ENCODE measurements at places on chromosomes 1 and 21. TPM values are rescaled to one million over a fixed set of nuclear protein-coding genes. Genes with fewer than 3 reads are reported as not detected.

DNA sequence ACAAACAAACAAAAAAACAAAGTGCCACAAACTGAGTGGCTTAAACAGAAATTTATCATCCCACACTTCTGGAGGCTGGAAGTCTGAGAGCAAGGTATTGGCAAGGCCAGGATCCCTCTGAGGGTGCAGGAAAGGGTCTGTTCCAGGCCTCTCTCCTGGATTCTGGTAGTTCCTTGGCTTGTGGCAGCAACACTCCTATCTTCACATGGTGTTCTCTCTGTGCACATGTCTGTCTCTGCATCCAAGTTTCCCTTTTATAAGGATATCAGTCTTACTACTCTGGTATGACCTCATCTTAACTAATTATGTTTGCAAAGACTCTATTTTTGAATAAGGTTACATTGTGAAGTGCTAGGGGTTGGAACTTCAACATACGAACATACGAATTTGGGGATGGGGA lies 5.3 kb upstream of the VASH2 start:
- no peak for DNase-seq

Gene KAZN
- 4.3 TPM for polyA plus RNA-seq

DNA sequence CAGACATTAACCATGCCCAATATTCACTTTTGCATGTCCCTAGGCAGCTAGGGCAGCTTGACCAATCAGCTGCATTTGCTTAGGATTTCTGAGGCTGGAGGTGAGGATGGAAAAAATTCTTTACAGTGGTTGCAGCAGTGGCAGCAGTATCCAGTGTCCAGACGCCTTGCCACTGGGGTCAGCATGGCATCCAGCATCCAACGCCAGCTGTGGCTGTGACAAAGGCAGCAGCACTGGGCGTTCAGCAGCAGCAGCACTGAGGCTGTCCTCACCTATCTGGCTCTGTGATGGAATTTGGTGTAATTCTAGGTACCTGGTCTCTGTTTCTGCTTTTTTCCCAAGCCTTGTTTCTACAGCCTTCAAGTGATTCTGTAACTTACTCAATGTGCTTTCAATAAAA lies 15.5 kb downstream of the RHBDL2 start:
- DNase-seq = no peak

GRCh38 chr1:2215909-2216766 lies 12.0 kb upstream of the SKI start:
- no peak for DNase-seq

- DNase-seq = no peak
Observed at GRCh38 chr1:26861889-26862378, 1.0 kb upstream of the SFN start.
